ENCODE measurements at places on chromosomes 1 and 21. TPM values are rescaled to one million over a fixed set of nuclear protein-coding genes. Genes with fewer than 3 reads are reported as not detected.

Gene APOBEC4
- not detected for total RNA-seq

Gene CTXND2
- total RNA-seq, result not detected

Gene CACNA1S
- total RNA-seq, result not detected

Gene RHD
- not detected for total RNA-seq

Gene CD1E
- total RNA-seq, result not detected

Gene SFN
- 0.78 TPM for total RNA-seq

Gene SSU72
- total RNA-seq, result 137 TPM

Gene CLSTN1
- total RNA-seq, result 48.0 TPM

Gene OVAAL
- not detected for total RNA-seq

Gene TCHHL1
- not detected for total RNA-seq

Gene NID1
- 0.44 TPM for total RNA-seq

Gene PKLR
- total RNA-seq, result 0.15 TPM

Gene COL6A1
- 0.42 TPM for total RNA-seq

Gene ZFP69B
- 5.1 TPM for total RNA-seq

Gene SELP
- 0.13 TPM for total RNA-seq

Measured in activated T-helper 1 cell treated with anti-CD3 and anti-CD28 coated beads, Interleukin-12 subunit alpha, Interleukin-12 subunit beta, Interleukin-2, Interleukin-4 antibody, amounts not matched to agents 30 ng/mL and 10 ng/mL and 1 ng/mL, durations not matched to agents 14 hours and 24 hours and 36 hours (primary cell).